GM04503 (cell line): ENCODE measurements at places on chromosomes 11 and 22.
A peak's percentile ranks its signal among the peaks of the same experiment; 100 is the strongest.

- DNase-seq, result no peak
Measured at GRCh38 chr22:47294576-47294975, 532.1 kb downstream of the TBC1D22A start.

DNA sequence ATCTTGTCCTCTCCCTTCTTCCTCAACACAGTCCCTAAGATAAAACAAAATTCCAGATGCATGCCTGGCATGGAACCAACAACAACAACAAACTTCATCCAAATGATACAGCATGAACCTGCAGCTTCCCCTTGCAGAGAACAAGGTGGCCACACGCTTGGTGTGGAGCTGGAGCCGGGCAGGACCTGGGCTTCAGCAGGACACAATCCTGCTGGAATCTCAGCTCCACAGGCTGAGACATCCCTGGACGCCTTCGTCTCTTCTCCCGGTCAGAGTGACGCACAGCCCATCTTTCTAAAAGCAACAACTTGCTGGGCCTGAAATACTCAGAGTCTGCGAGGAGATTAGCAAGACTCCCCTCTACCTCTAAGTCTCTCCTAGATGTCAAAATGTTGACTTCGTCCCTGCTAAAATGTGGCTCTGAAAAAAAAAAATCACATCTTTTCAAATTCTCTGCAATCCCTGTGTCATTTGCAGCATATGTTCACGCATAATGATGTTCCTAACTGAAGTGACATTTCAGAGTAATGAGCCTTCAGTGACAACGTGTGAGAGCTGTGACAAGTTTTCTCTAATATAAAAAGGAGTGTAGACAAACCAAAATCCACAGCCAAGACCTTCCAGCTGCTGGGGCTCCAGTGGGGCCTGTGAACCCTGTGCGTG is 1232.3 kb downstream of the TBC1D22A start:
- no peak for DNase-seq

DNA sequence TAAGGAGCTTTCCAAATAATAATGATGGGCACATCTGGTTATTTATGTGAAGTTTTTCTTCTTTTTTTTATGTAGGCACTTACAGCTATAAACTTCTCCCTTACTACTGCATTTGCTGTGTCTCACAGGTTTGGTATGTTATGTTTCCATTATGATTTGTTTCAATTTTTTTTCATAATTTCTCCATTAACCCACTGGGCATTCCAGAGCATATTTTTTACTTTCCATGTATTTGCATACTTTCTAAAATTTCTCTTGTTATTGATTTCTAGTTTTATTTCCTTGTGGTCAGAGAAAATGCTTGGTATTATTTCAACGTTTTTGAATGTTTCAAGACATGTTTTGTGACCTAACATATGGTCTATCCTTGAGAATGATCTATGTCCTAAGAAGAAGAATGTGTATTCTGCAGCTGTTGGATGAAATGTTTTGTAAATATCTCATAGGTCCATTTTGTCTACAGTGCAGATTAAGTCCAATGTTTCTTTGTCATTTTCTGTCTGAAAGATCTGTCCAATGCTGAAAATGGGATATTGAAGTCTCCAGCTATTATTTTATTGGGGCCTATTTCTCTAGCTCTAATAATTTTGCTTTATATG is 362.1 kb downstream of the DDX10 start:
- peak; percentile 71 for DNase-seq

GRCh38 chr11:6224421-6224820 is 10.0 kb downstream of the FHIP1B start:
- no peak for DNase-seq

DNA sequence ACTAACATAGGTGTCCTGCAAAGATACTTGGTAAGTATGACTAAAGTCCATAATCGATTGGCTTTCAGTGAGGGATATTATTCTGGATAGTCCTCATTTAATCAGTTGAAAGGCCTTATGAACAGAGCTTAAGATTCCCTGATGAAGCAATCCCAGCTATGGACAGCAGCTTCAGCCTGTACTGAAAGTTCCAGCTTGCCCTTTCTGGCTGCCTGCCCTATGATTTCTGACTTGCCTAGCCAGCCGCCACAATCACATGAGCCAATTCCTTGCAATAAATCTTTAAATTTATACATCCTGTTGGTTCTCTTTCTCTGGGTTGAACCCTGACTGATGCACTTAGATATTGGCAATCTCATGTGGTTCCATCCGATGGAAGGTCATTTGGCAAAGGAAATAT is 759.0 kb upstream of the API5 start:
- DNase-seq, result no peak

DNA sequence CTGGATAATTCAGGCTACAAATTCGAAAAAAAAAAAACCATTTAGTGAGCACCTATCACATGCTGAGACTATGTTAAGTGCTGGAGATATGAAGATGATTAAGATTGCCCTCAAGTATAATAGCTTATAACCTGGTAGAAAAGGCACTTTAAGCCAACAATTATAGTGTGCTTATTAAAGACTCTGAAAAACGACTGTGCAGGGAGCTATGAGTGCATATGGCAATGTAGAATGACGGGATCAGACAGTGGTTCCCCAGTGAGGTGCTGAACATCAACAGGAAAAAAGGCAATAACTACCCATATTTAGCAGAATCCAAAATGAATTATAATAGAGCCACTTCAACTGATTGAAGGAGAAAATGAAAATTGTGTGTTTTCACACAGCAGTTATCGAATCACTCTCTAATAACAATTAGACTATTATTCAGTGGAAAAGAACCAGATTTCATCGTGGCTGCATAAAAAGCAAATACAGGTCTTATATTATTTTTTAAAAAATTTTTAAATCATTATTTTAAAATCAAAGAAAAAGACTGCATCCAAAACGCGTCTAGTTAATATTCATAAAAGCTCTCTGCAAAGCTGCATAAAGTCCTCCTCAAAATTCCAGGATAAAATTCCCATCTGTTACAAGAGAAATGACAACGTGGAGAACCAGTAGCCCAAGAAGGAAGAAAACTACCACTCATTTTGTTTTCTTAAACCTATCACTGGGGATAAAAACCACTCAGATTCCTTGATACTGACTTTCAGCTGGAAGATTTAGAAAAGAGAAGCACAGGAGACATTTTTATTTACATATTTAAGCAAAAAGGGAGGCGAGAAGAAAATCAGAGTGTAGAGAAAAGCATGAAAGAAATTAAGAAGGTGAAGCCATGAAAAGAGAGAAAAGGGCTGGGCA is 1.1 kb downstream of the MTMR2 start:
- no peak for DNase-seq

GRCh38 chr22:40204321-40205116 is 26.8 kb downstream of the TNRC6B start:
- peak; percentile 92 for DNase-seq
